ENCODE measurements at places on chromosomes 2 and 18.

DNA sequence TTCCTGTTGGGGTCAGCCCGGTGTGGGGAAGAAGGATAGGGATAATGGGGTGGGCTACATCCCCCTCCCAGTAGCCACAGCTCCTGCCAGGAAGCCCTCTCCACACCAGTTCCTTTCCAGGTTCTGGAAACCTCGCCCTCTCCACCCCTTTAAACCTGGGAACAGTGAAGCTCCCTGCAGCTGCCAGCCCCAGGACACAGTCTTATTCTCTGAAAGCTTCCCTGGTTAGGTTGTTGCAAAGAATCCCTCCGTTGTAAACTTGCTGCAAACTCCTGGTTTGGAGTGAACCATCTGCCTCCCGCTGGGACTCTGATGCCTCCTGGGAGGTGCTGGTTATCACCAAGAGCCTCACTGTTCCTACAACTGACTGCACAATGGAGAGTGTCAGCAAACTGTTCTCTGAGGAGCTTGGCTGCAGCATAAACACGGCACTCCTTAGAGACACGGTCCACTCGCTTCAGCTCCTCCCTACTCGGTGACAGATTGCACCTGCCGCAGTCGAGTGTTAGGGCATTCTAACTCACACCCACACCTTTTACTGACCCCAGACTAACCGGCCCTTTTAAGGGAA, 261.8 kb upstream of the RAB6C start:
- no peak for DNase-seq

DNA sequence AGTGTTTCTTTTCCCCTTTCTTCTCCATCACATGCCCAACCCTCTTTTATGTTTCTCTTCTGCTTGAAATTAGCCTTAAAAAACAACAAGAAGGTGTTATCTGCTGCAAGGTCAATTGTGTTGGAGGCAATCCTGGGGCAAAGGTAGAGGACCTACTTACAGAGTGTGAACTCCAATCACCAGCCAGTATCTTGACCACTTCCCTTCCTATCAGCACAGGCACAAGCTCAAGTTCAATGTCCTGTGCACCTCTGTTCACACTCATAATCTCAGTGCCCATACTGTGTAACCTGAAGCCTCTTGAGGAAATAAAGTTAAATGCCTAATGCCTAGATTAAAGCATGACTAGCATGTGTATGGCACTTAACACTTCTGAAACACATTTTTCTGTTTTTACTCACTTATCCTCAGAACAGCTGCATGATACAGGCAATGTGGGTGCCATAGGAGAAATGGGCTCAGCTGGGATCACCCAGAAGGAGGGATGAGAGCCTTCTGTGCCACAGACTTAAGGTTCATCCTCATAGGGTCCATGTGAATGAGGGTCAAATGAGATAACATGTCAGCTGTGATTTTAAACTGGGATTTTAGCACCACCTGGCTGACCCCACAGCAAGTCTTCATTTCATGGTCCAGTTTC, 701.5 kb downstream of the BCL11A start:
- DNase-seq, result no peak

DNA sequence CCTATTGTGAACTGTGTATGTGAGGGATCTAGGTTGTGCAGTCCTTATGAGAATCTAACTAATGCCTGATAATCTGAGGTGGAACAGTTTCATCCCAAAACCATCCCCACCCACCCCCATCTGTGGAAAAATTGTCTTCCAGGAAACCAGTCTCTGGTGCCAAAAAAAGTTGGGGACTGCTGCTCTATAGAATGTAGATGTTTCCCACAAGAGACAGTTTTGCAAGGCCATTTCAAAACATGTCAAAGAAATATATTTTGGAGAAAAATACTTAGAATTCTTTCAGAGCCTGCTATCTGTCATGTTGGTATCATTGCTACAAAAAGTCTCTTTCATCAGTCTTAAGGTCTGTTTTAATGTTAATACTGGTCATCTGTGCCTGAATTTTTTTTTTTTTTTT, 4.1 kb upstream of the SLC39A10 start:
- no peak for DNase-seq

DNA sequence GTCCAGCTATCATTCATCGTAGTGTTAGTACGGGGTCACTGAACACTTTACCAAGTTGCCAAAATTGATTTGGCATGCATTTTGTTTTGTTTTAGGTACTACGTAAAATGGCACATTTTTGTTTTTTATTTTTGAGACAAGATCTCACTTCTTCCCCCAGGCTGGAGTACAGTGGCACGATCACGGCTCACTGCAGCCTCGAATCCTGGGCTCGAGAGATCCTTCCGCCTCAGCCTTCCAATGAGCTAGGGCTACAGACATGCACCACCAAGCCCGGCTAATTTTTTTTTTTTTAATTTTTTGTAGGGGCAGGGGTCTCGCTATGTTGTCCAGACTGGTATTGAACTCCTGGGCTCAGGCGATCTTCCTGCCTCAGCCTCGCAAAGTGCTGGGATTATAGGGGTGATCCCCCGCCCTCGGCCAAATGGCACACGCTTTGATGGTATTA, 786 bp downstream of the TAF1B start:
- peak; percentile 32 for DNase-seq

DNA sequence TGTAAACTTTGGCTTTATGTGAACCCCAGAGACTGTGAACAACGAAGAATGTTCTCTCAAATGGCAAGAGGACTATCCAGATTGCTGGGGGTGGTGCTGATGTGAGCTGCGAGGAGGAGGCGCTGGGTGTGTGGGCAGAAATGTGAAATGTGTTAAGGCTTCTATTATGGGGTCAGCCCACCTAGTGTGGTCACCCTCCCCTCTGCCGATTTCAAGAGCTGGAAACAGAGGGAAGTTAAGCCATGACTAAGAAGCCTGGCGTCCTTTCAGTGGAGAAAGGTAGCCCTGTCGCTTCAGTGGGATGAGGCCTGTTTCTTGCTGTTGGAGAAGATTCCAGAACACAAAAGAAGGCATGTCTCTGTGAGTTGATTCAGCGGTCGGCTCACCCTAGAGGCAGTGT, 89.0 kb upstream of the KCTD1 start:
- no peak for DNase-seq

GRCh38 chr2:148684507-148684906, 40.0 kb downstream of the EPC2 start:
- DNase-seq, result no peak

DNA sequence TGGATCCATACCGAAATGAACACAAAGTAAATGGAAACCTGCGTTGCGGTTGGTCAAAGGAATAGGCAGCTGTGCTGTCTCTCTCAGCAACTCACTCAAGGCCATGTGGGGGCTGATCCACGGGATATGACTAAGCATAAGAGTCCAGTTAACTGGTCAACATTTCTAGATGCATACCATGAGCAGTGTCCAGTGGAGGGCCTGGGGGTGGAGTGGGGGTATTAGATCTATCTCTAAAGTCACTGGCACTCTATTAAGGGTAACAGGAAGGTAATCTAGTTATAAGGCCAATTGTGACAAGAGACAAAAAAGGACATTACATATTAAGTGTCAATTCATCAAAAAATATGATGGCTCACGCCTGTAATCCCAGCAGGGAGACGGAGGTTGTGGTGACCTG, 136.8 kb downstream of the TTC32 start:
- no peak for DNase-seq

DNA sequence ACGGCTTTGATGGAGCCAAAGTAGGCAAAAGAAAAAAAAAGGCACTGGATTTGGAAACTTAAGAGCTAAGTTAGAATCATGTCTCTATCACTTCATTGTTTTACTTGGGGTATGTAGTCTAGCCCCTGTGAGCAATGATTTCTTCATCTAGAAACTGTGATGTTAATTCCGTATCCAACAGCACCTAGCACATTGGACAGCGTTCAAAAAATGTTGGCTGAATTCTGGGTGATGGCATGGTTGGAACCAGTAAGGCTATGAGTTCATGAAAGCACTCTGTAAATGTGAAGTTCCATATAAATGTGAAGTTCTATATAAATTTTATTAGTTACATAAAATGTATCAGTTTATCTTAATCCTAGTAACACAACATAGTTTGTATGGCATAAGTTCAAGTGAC, 308.5 kb upstream of the HNMT start:
- DNase-seq, result no peak

GRCh38 chr18:49175071-49175470, 224.3 kb upstream of the SMAD7 start:
- DNase-seq, result no peak

GRCh38 chr2:226183033-226183432, 616.6 kb downstream of the IRS1 start:
- no peak for DNase-seq

DNA sequence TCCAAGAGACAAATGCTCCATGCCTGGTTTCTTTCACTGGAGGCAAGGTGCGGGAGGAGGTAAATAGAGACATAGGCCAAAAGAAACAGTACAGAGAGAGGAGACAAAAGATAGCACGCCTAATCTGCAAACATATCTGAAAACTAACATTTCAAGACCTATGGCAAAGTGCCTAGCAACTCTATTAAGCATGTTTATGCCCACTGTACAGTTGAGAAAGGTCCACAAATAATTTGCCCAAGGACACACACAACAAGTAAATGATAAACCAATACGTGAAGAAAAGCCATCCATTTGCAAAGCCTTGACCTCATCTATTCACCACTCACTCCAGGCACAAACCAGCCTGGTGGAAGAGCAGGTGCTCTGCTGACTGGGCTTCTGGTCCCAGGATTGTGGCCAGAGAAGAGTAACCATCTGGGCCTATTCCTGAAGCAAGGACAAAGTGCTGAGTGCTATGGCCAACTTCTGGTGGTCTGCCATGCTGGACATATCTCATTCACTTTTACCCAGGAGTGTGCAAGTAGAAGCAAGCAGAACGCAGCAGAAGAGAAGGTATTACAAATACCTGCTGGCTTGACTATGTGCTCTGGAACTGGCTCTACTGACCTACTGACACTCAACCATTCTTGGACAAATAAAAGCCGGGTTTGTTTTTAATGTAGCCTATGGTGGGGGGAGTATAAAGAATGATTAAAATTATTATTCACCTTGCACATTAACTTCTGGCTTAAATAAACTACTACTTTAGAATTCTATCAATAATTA, 25.3 kb downstream of the TMEM131 start:
- no peak for DNase-seq
